ENCODE measurements at places on chromosomes 11 and 22.

DNA sequence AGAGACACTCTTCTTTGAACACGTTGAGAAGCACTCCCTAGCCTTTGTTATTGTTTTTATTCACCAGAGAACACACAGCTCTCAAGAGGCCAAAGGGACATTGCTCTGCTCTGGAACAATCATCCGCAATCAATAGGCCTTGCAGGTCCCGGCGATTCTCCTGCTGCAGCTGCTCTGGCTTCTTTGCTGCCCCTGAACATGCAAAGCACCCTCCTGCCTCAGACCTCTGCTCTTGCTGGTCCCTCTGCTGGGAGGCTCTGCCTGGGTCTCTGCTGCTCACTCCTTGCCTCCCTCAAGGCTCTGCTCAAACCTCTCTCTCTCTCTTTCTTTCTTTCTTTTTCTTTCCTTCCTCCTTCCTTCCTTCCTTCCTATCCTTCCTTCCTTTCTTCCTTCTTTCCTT is 232.7 kb downstream of the DSCAML1 start:
- no peak for DNase-seq

DNA sequence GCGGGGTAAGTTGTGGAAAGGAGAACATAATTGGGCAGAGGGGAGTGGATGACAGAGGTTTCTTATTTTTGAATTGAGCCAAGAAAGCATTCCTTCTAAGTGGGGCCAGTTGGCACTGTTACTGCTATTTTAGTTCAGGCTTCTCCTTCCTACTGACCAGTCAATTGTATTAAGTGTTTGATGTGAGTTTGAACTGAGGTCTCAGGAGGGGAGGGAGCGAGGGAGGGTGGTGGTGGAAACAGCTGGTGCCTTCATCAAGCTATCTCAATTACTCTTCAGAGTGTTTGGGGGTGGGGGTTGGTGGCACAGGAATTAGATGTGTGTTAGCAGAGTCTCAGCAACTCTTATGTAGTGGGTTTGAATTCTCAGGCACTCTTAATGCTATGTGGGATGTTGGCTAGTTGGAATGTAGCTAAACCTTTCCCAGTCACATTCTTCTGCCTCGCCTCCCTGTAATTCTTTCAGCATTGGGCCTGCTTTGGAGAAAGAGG is 14.5 kb downstream of the CTNND1 start:
- DNase-seq = no peak

GRCh38 chr11:77619576-77620198 is 17.9 kb downstream of the CLNS1A start:
- peak; percentile 15 for DNase-seq

DNA sequence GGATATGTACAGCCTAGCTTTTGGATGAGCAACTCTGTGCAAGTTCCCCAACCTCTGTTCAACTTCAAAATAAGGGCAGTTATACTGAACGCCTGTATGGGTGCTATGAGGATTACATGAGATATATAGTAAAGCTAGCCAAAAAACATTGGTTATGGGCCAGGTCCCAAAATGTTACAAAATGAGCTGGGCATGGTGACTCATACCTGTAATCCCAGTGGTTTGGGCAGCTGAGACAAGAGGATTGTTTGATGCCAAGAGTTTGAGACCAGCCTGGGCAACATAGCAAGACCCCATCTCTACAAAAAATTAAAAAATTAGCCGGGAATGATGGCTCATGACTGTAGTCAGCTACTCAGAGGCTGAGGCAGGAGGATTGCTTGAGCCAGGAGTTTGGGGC is 118.4 kb downstream of the TEAD1 start:
- DNase-seq = no peak

DNA sequence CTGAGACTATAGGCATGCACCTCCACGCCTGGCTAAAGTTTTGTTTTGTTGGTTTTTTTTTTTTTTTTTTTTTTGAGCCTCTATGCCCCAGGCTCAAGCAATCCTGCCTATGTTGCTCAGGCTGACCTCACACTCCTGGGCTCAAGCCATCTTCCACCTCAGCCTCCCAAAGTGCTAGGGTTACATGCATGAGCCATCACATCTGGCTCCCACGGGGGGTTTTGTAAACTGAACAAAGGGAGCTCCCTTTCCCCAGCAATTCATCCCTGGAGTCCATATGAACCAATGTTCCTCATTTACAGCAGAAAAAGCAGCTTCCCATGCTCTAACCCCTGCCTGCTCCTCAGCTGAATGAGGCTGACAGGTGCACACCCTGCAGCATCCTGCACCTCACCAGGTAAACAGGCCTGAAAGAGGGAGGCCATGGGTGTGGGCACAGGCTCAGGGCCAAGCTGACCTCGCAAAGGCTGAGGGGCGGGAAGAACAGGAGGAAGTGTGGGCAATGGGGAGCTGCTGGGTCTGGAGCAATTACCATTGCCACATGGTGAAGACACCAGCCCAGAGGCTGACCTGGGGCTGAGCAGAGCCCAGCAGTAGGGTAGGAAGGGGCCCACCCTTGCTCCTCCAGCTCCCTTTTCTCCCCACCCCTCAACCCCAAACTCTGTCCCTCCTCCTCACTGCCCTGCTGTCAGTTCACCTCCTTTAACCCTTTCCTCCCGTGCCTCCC is 58.2 kb downstream of the RBX1 start:
- DNase-seq = no peak

DNA sequence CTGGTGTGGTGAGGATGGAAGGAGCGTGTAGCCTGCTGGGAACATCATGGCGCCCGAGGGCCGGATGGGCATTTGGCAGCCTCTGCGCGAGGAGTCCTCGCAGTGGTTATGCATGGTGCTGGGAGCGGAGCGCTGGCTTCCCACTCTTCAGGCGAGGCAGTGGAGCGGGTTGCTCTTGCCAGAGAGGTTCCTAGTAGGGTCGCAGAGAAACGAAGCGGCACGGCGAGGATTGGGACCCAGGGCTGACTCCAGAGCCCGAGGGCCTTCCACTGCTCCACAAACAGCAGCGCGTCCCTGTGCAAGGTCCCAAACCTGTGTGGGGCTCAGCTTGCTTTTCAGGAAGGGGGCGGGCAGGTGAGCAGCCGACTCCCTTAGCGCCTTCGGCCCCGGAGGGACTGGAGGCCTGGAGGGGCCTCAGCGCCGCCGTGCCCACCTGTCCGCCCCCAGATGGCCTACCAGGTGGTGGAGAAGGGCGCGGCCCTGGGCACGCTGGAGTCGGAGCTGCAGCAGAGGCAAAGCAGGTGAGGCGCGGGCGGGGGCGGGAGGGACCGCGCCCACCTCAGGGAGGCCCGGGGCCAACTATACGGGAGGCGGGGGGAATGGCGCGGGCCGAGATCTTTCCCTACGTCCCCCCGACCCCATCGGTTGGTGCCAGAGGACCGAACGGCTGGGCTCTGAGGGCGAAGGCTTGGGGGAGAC is 7.2 kb downstream of the ATG16L2 start:
- no peak for DNase-seq

DNA sequence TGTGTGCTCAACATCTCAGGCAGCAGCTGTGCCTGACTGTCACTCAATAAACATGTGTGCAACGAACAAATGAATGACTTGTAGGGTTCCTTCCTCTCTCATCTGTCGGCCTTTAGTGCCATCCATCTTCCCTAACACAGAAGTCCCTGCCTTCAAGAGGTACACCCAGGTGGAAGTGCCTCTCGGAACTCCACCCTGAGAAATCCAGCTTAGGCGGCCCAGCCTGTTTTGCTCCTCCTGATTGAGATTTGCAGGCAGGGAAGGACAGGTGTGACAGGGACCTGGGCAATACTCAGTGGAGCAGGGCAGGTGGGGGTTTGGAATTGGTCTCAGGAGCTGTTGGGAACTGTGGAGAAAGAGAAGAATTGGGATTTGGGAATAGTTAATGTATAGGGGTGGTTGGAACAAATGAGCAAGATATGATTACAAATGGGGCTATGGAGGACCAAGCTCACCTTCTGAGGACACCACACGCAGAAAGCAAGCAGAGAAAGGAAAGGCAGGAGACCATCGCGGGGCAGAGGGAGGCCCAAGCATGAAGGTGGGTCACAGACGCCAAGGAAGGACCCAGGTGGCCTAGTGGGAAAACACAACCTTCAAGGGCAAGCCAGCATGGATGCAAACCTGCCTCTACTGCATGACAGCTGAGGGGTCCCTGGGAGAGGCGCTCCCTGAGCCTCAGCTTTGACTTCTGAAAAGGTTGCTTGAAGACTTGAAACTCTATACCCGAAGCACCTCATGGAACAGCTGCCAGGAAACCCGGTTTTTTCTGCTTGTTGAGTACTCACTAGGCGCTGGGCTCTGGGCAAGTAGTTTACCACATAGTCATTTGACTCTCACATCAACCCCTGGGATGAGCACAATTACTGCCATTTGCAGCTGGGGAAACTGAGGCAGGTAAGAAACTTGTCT is 40.9 kb upstream of the ANO1 start:
- no peak for DNase-seq

GRCh38 chr11:9386086-9386485 is 1.6 kb downstream of the IPO7 start:
- DNase-seq = no peak

DNA sequence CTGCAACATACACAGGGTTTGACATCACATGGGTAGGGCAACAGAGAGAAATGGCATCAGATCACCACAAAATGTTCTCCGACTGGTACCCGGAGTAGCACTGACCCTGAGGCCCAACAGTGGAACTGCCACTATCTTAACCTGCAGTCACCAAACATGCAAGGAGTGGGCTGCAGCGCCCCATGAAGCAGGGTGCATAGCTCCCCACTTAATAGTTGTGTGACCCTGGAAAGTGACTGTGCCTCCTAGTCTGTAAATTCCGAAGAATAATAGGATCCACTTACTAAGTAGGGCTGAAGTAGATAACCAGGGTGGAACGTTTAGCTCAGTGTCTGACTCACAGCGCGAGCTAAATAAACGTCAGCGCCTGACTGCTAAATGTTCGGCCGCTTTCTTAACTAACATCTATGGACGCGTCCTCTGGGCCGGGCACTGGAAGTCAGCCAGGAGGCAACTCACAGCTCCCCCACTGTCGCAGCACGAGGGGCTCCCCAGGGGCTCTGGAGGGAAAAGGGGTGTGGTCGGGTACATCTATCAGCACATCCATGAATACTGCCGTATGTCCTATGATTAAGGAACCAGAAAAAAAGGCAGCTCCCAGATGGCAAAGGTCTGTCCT is 777 bp downstream of the LTO1 start:
- no peak for DNase-seq

GRCh38 chr11:8767466-8768142 is 85.0 kb downstream of the RPL27A start:
- DNase-seq = no peak

DNA sequence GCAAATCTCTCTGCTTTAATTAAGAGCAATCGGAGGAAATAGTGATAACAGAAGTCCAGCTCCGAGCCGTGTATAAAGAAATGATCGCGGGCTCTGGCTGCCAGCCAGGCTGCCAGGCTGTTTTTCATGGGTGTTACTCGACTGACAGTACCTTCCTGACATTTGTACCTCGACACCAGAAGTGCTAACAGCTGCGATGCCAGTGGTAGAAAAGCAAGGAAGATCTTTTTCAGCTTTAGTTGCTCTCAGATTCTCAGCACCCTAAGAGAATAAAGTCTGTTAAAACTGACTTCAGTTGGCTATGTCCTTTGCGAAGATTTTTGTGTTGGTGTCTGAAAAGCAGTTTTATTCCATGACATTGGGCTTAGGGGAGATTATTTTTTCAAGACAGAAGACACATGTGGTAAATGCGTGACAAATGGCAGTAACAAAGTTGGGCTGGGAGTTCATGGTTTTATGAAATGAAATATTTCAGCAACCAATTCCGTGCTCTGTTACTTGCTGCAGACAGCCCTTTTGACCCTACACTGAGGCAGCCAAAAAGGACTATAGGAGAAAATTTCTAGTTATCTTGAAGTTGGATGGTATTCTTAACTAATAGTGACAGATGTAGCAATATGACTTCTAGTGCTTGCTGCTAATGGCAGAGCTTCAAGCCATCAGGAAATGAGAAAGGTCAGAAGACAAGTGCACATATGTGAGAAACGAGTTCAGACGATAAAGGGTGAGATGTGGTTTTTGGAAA is 296.2 kb downstream of the CNTN5 start:
- no peak for DNase-seq

DNA sequence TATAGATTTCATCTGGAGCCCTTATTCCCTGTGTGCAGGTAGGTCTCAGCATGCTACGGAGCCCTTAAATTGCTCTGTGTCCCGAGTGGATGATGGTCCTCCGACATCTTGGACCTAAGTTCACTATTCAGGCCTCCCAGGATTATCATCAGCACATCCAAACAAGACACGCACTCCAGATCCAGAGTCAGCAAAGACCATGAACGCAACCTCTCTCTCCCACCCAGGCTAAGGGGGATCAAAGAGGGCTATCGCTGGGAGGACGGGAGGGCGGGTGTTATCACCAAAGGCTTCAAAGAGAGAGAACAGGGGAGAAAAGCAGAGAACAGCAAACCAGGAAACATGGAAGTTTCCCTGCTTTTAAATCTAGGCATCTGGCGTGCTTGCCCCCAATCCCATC is 659.4 kb downstream of the TBC1D22A start:
- no peak for DNase-seq

- no peak for DNase-seq
Measured at GRCh38 chr11:115500547-115501501, 3.4 kb downstream of the CADM1 start.

DNA sequence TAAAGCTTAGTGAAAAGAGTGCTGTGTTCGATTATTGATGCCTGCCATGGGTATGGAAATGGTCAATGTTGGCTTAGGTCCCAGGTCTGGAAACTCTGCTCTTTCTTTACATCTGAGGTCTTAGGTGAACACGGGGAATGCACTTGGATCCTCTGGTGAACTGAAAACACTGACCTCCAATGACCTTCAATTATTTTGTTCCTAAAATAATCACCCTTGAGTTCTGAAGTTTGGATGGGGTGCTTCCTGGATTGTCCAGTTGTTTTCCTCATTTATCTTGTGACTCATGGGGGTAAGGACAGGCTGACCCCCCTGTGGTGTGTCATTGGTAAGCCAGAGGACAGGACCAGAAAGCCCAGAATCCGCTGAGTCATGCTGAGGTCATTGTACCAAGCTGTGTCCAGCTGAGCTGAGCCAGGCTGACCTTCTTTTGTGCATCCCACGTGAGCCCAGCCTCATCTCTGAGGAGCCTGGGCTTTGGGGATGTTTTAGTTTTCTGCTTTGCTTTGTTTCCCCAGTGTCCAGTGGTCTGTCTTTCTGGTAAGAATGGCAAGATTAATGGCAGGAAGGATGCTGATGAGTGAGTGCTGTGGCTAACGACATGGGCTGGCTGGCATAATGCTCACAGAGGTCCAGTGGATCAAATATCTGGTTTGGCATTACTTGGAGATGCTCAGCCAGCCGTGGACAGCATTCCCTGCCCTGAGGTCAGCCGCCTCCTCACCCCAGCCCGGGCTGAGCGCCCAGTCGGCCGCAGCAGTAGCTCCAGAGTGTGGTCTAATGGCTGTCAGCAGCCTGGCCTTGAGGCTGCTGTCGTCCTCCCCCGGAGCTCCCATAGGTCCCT is 35.6 kb downstream of the AMPD3 start:
- DNase-seq = no peak

Data from naive thymus-derived CD8-positive, alpha-beta T cell (primary cell).